ENCODE measurements at places on chromosomes 11 and 22.

DNA sequence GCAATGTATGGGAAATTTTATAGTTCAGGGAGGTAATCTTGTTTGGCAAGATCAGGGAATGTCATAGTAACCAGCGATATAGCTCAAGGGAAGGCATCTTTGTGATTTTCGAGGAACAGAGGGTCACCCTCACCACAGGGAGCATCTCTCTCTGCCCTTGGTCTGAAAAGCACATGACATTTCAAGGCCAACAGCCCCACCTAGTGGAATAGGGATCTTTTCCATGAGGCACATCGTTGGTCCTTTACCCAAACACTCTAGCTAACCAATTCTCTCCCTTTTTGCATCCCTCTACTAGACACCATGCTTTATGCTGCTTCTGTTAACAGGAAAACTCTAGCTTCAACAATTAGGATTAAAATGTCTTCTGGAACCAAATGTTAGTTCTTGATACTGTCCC, 179.0 kb downstream of the GRM5 start:
- DNase-seq: peak; percentile 18

GRCh38 chr11:133215596-133216230, 316.6 kb downstream of the OPCML start:
- no peak for DNase-seq

GRCh38 chr11:8962841-8963240, 1.4 kb downstream of the TMEM9B start:
- no peak for DNase-seq

DNA sequence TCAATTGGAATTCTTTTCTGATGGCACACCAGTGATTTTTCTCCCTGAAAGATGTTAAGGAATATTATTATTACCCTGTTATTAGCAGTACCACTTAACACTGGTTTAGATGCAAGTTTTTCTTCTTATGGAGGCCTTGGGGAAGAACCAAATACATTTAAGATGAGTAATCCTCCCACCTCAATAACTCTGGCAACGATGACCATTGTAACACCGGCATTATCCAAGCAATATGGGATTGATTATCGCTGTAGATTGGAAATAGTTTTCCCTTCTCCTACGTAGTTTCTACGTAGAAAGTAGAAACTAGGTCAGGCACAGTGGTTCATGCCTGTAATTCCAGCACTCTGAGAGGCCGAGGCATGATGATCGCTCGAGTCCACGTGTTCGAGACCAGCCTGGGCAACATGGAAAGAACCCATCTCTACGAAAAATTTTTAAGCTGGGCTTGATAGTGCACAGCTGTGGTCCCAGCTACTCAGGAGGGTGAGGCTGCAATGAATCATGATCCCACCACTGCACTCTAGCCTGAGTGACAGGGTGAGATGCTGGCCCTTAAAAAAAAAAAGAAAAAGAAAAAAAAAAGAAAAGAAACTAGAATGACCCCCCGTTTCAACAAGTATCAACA, 45.5 kb downstream of the PACSIN2 start:
- no peak for DNase-seq

DNA sequence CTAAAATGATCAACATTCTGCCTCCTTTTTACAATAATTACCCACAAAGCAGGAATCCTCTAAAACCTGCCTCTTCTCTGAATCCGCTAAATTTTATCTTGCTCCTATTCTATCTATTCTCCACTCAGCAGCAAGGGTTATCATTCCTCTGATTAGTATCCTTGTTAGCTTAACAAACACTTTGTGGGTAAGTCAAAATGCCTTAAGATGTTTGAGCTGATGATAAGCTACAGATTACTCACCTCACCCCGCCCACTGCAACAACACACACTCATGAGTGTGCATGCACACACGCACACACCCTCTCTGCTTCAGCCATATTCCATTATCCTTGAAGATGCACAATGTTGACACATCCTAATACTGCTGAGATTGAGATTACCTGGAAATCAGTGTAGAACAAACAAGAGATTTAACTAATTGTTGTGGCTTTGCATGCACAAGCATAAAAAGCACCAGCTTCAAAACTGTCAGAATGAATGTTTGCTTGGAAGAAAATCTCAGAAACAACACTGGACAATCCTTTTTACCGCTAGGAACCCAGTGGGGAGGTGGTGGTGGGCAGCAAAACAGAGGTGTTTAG, 130.9 kb downstream of the BBOX1 start:
- DNase-seq: no peak

DNA sequence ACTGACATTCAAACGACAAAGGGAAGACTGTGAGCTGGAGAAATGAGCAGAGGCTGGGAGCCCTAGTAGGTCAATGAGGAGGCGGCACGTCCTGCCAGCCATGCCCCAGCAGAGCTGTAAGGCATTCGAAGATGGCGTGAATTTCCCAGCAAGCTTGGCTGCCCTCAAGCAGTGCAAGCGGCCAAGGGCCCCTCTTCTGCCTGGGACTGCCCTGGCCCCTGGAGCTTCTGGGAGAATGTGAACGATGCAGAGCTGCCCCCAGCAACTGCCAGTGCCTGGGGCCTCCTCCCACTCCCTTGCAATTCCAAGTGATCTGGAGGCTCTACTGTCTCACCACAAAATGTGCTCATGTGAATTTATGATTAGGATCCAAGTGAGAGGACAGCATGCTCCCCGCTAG, 4.3 kb downstream of the PPM1F start:
- DNase-seq: no peak

DNA sequence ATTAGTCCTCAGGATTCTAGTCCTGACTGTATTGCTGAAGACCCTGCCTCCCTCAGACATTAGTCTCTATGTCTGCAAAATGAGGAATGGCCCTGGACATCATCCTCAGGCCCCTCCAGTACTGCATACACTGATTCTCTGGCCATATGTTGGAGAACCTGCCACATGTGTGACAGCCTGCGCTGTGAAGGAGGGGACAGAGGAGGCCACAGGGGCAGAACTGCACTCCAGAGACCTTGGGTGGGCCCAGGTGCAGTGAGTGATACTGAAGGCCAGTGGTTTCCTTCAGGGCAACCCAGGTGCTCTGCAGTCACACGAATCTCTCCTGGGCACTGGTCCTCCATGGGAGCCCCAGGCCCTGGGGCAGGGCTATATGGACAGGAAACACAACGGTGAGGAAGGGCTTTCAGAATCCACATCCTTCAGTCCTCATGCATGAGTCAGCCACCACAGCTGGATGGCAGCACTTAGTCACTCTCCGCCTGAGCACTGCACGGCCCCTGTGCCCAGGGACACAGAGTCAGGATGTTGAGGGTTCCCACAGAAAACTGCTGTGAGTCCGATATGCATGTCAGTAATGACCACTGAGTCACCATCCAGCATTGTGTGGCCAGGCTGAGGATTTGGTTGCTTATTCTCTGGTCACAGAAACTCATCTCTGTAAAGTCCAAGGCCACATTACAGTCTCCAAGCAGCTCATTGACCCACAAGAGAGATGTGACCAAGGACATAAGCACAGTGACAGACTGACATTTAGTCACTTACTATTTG, 39.7 kb downstream of the ME3 start:
- DNase-seq: no peak

GRCh38 chr11:225734-226453, 10.2 kb downstream of the SIRT3 start:
- no peak for DNase-seq

DNA sequence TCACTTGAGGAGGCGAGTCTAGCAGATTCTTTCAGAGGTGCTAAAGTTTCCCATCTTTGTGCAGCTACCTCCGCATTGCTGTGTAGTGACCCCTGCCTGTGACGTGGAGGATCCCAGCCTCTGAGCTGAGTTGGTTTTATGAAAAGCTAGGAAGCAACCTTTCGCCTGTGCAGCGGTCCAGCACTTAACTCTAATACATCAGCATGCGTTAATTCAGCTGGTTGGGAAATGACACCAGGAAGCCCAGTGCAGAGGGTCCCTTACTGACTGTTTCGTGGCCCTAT, 8.9 kb upstream of the SAMM50 start:
- DNase-seq: no peak

GRCh38 chr11:28834877-28835276, 726.7 kb downstream of the METTL15 start:
- DNase-seq: no peak

- no peak for DNase-seq
Measured at GRCh38 chr11:8363921-8364320, 100.2 kb upstream of the LMO1 start.

DNA sequence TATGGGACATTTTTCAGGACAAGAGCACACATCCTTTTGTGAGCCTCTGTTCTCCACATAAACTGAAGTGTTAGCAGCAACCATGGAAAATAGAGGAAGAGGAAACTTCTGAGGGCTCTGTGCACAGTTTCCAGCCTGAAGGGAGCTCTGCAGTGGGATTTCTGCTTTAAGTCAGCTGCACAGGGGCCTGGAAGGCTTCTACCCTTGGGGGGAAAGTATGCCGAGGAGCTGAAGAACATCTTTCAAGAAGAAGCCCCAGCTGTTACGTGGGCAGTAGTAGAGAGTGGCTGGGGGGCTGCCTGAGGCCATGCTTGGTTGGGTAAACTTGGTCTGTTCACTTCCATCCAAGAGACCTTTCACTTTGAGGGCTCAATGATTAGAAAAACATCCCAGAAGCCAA, 82.7 kb upstream of the EED start:
- no peak for DNase-seq

DNA sequence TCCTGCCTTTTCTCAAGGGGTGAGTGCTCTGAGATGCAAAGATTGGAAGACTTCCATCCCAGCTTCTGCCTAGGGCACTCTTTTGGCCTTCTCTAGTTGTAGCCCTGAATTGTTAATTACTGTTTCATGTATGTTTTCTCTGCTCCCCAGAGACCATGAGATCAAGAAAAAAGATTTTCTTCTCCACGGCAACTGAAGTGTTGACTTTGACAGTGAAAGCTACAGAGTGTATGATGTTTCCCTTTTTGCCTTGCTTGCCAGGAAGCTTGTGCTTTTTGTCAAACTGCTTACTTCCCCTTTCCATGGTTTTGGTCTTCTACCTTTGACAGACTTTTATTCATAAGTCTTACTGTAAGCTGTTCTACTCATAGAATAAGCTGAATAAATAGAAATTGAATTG, 23.3 kb upstream of the EIF3D start:
- no peak for DNase-seq

- no peak for DNase-seq
Measured at GRCh38 chr11:32382339-32383049, 52.8 kb downstream of the WT1 start.

DNA sequence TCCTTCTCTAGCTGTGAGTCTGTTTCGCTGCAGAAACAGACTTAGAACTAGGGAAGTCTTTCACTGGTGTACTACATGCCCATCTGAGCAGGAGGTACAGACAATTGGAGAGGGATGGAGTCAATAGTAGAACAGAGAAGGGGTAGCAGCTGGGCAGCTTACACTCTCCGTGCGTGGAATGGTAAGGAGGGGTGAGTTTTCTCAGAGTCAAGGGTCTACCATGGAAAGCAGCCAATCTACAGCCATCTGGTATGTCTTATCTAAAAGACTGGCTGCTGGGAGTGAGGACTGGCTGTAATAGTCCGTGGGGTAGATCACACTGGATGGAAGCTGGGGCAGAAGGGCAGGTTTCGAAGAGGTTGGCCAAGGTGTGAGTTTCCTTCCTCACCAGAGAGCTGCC, 137.3 kb upstream of the TENM4 start:
- no peak for DNase-seq

DNA sequence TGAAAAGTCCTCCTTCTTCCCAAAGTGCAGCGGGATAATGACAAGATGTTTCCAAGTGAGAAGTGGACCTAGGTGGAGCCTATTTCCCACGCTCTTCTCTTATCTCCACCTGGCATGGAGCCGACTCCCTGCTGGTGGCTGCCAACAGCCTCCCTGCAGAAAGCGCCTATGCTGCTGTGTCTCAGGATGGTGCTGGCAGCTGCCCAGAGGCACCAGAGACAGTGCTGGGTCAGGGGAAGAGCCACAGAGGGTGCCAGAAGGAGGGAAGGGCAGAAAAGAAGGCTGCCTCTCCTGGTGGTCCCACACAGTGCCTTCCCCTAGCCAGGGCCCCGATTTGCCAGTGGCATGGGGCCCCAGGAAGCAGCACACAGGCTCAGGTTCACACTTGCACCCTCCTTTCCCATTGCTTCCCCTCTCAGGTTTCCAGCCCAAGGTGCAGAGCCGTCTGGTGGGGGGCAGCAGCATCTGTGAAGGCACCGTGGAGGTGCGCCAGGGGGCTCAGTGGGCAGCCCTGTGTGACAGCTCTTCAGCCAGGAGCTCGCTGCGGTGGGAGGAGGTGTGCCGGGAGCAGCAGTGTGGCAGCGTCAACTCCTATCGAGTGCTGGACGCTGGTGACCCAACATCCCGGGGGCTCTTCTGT, 19.0 kb downstream of the CD5 start:
- DNase-seq: no peak

DNA sequence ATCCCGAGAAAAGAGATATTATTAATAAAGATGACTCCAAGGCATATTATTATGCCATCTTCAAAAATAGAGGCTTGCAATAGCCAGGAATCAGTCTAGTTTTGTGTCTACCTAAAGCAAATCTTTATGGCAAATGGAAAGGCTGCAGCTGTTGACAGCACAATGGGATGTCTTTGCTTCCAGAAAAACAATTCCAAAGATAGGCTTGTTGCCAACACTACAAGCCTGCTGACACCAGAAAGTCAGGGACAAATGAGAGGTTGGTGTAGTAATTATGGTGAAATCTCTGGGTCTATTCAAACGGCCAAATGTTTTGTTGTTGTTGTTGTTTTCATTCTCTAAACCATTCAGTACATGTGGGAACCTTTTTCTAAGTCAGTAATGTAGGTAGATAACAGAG, 101.8 kb downstream of the LUZP2 start:
- DNase-seq: no peak

DNA sequence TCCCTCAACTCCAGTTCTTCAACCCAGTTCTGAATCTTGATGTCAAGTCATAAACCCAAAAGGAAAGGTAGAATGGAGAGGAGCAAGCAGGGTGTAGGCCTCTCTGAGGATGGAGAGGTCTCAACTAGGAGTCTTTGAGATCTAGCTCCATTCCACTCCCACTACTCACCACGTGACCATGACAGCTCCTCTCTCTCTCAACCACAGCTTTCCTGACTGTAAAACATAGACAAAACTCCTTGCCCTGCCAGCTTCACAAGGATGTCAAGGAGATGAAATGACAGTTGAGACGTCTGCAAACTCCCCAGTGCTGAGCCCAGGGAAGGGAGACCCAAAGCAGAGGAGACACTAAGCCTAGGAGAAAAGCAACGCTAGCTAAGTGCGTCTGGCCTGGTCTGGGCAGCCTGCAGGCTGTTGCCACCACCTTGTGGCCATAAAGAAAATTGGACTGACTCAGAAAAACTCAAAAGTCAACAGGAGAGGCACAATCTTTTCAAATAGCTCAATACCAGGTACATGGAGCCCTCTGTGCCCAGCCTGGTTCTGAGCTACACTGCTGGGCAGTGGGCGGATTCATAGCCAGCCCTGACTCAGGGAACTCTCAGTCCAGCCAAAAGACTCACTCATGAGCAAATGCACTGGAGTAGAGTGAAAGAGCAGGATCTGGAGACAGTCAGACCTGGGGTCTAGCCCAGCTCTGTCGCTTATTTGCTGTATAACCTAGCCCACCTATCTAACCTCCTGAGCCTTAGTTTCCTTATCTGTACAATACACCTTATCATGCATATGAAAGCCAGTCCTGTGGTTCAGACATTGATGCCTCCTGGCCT, 3.4 kb downstream of the CLPB start:
- DNase-seq: peak; percentile 22

- no peak for DNase-seq
Measured at GRCh38 chr11:95796501-95796900, 6.2 kb downstream of the CEP57 start.

GRCh38 chr11:2668876-2669275, 30.9 kb downstream of the KCNQ1OT1 start:
- no peak for DNase-seq

Measured in activated CD4-positive, alpha-beta T cell treated with anti-CD3 and anti-CD28 coated beads for 4 hours (primary cell).